ENCODE measurements at places on chromosomes 16 and 17. TPM values are rescaled to one million over a fixed set of nuclear protein-coding genes. Genes with fewer than 3 reads are reported as not detected.

DNA sequence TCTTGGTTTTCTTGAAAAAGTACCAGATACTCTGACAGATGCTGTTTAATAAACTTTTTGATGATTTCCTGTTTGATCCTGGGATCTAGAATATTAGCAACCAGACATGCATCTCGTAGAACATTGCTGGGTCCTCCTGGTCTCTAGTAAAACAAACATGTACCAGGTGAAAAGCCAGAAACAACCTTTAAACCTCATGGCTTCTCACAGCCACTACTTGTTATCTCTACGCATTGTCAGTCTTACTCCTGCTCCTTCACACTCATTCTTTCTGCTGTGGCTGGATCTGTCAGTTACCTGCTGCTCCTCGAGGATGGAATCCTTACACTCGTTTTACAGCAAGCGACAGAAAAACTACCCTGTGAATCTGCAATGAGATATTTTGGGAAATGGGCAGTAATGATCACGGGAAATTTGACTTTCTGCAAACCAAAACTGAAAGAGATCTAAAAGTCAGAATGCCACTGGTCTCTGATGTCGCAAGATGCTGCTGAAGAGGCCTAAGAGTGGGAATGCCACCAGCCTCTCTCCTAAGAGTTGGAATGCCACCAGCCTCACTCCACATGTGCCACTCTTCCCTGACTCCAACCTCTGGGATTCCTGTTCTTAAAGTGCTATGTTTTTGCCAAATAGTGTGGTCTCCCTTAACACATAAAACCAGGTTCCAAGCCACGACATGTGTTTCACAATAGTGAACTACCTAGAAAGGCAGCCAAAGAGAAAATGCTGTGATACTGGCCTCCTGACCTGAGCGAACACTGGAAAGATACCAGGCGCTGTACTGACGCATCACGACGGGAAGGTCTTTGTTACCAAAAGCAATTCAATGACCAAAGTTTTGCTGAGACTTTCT is 86.3 kb downstream of the VPS53 start:
- no peak for DNase-seq

- DNase-seq, result no peak
Observed at GRCh38 chr17:41339571-41340172, 11.0 kb downstream of the KRT33A start.

DNA sequence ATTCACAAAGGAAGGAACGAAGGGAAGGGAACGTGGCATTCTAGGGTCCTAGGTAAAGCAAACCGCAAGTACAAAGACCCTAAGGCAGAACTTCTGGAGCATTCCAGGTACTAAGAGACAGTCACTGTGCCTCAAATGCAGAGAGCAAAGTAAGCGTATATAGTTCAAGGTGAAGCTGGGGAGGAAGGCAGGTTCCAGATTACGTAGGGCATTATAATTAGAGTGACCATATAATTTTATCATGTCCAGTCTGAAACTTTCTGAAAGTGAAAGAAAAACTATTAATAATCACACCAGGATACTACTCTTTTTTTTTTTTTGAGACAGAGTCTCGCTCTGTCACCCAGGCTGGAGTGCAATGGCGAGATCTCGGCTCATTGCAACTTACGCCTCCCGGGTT is 25.7 kb downstream of the METTL16 start:
- DNase-seq, result no peak

DNA sequence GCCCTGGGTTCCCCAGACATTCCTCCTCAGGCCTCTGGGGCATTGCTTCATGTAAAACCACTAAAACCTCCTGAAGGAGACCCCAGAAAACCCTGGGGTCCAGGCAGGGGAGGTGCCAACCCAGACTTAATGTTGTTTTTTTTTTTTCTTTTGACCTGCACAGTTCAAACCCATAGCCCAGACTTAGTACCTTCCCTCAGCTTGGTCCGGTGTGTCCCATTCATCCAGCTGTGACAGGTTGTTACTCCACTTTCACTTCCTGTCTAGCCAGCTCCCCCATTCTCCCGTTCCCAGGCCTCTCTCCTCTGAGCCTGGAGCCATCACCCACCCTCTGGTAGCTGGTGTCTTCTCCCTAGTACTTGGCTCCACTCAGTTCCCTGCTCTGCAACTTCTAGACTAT is 4.8 kb downstream of the CDR2L start:
- no peak for DNase-seq

- DNase-seq, result no peak
Observed at GRCh38 chr17:40820228-40820838, 2.1 kb downstream of the KRT10 start.

- no peak for DNase-seq
Observed at GRCh38 chr17:61135782-61136181, 263.9 kb upstream of the TBX2 start.

DNA sequence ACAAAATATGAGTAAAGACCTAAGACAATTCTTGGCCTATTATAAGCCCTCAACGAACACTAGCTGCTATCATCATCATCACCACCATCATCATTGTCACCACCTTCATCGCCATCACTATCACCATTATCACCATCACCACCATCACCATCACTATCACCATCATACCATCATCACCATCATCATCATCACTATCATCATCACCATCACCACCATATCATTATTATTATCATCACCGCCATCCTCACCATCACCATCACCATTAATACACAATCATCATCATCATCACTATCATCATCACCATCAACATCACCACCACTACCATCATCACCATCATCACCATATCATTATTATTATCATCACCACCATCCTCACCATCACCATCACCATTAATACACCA is 82.5 kb downstream of the RGS9 start:
- DNase-seq, result no peak

The OR1F1 gene
- not detected for total RNA-seq

DNA sequence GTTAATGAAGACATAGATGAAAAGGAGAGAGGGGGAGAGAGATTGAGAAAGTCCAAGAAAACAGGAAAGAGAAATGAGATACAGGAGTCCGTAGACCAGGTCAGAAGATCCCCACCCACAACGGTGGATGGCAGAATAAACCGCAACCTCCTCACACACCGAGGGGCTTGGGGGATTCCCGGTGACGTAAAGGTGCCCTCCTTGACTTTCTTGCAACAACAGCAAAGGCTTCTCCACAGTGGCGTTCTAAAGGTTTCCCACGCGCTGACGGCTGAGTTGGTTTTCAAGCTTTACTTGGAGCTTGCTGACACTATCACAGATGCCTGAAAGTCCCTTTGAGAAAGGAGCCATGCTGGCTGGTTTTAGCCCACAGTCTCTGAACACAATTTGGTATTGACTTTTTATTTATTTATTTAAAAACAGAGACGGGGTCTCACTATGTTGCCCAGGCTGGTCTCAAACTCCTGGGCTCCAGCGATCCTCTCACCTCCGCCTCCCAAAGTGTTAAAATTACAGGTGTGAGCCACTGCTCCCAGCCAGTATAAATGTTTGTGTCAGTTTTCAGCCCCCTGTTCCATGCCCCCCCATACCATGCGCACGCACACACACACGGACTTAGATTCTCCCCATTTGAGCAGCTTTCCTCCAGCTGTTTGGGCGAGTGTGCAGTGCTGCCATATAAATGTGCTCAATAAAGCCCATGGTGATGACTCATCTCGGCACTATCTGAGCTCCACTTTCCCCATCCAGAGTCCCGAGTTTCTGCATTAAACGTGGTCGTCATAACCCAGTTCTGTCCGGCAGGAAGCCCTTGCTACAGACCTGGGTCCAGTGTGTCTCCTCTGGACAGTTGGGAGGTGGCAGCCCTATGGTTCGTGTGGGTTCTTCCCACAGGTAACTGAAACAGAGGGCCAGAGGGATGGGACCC is 33.0 kb upstream of the SEC14L1 start:
- peak; percentile 59 for DNase-seq

The CBX8 gene
- 2.0 TPM for total RNA-seq

The POLR3K gene
- total RNA-seq, result 16.2 TPM

- DNase-seq, result peak; percentile 98
Observed at GRCh38 chr17:36545465-36546417, 1.0 kb downstream of the GGNBP2 start.

GRCh38 chr16:87966064-87966645 is 14.9 kb downstream of the BANP start:
- no peak for DNase-seq

DNA sequence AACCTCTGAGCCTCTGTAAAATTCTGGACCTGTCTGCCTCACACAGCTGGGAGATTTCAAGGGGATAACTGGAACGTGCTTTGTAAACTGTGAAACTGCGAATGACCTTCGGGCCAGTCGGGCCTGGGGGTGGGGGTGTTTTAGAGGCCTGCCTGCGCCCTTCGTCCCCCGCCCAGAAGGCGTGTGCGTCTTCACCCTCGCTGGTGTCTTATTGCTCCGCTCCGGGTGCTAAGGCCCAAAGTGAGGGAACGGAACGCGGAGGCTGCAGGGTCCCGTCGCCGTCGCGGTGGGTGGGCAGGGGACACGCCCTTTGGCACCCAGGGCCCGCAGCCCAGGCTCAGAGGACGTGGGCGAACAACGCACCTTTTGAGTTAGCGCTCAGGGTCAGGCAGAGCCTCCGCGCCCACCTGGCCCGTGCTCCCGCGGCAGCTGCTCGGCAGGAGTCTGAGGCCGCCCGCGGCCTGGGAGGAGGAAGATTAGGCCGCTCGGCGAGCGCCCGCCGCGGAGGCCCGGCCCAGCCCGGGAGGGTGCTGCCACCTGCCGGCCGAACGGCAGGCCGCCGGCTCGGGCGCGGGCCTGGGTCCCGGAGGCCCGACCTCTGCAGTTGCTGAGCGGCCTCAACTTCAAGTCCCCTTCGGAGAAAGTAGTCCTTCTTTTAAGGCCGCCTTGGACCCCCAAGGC is 29.7 kb downstream of the DCAKD start:
- peak; percentile 39 for DNase-seq

DNA sequence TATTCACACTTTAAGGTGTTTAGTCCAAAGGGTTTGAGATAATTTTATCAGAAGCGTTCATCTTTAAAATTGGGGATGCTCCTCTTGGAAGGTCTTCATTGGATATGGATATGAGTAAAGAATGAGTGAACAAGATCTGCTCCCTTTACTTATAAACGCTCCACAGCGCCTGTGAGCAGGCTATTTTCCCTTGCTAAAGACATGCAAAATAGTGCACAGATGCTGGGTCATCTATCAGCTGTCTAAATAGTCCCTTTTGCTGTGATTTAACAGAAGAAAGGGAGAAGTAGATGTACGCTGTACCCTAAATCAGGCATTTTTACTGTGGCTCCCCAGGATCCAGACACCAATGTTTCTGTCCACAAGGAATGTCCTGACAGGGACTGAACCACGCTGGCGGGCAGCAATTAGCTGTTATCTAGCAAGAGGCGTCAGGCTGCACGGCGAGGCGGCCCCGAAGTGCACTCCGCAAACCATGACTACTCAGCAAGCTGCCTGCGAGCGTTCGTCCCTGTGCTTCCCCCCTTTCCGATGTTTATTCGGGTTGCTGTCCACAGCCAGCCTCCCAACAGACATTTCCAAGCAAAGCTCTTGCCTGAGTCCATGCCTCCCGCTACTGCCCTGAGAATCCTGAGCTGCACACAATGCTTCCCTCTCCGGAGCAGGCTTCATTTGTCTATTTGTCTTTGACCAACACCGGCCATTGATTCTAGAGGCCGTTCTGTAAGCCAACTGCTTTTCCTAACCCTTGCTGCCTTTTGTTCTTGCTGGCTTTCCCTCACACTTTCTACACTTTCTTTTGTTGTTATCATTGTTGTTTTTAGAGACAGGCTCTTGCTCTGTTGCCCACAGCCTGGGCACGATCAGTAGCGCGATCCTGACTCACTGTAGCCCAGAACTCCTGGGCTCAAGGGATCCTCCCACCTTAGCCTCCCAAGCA is 55.7 kb upstream of the CNEP1R1 start:
- DNase-seq, result no peak

DNA sequence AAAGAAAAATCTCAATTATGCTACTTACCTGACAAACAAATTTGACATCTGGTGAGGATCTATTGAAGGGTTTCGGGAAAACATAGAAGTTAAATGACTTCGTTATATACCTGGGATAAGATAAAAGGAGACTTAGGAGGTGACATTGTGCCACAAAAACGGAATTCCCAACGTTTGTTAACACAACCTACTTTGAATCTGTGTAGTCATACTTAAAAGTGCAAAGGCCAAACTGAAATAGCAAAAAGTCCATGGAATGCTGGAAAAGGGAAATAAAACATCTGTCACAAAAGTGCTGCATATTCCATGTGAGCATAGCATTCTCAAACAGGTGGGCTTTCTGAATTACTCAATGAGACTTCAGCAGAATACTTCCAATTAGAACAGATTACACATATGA is 3.0 kb downstream of the PARN start:
- no peak for DNase-seq

DNA sequence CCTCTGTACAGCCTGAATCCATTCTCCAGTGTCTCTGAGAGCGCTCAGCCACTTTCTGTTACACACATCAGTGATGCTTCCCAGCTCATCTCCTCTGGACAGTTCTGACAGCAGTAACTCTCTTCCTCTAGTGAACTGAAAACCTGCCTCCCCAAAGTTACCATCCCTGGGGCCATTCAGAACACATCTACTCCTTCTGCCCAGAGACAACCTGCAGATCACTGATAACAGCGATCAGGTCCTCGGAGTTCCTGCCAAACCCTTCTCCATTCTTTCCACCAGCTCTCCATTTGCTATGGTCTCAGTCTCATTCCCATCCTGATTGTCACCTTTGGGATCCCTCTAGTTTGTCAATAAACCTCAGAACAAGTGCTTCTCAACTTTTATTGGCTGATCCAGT is 7.3 kb downstream of the ZZEF1 start:
- DNase-seq, result no peak

- DNase-seq, result no peak
Observed at GRCh38 chr17:71304498-71305158, 816.2 kb upstream of the SOX9 start.

- DNase-seq, result no peak
Observed at GRCh38 chr17:80101946-80102663, 724 bp downstream of the GAA start.

DNA sequence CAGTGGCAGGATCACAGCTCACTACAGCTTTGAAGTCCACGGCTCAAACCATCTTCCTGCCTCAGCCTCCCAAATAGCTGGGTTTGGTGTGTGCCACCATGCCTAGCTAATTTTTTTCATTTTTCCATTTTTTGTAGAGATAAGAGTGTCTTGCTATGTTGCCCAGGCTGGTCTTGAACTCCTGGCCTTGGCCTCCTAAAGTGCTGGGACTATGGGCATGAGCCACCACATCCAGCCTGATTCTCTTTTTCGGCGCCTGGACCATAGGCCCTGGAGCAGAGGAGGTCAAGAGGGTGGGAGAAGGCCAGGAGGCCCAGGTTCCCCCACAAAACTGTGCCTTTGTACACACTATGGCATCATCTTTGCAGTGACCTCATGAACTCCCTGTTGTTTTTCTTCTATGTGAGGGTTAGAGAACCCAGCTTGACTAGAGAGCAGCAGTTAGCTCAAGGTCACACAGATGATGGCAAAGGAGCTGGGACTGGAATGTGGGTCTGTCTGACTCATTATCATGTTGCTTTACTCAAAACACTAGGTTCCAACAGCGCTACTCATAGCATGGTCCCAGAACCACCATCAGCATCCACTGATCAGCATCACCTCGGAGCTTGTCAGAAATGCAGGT is 16.3 kb downstream of the SCN4A start:
- no peak for DNase-seq

GRCh38 chr16:73473713-73474112 is 425.8 kb upstream of the ZFHX3 start:
- no peak for DNase-seq

Measured in naive thymus-derived CD8-positive, alpha-beta T cell (primary cell).